ENCODE measurements at places on chromosomes 7 and 10.

DNA sequence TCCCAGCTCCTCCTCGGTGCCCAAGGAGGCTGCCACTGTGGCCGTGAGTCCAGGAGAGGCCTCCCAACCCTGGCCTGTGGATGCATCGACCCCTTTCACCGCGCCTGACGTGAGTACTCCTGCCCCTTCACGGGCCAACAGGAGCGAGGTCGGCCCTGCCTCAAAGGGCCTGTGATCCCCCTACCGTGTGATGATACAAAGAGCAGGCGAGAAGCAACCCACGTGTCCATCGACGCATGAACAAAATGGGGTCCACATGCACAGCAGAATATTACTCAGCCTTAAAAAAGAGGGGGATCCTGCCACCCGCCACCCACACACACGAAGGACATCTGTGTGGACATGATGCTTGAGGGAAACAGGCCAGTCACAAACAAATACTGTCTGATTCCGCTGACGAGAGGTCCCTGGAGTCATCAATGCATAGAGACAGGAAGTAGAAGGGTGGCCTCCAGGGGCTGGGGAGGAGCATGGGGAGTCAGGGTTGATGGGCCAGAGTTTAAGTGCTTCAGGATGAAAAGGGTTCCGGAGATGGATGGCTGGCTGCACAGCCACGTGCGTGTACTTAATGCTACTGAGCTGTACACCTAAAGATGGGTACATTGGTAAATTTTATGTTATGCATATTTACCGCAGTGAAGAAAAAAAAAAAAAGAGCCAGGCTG is 151.9 kb downstream of the PRKAG2 start:
- no peak for DNase-seq

DNA sequence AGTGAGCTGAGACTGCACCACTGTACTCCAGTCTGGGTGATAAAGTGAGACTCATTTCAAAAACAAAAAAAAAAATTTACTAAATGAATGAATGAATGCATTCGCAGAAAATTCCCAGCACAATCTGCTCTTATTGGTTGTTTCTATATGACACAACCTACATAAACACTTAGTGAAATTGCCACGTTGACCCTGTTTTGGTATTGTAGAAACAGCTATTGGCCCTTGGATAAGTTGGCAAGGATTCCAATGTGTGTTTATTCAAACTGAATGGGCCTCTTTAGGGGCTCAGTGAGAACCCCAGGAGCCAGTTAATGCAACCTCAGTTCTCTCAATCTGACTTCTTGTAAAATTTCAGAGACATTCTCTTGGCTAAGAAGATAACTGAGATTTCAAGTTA is 66.0 kb downstream of the HHEX start:
- no peak for DNase-seq

GRCh38 chr10:89580243-89580642 is 44.8 kb upstream of the SLC16A12 start:
- no peak for DNase-seq

DNA sequence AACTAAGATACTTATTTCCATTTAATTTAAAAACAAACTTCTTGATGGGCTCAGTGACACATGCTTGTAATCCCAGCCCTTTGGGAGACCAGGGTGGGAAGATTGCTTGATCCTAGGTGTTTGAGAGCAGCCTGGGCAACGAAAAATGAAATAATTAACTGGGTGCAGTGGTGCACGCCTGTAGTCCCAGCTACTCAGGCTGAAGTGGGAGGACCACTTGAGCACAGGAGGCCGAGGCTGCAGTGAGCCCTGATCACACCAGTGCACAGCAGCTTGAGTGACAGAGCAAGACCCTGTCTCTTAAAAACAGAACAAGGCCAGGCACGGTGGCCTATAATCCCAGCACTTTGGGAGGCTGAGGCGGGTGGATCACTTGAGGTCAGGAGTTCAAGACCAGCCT is 37.4 kb downstream of the AVL9 start:
- DNase-seq: no peak

DNA sequence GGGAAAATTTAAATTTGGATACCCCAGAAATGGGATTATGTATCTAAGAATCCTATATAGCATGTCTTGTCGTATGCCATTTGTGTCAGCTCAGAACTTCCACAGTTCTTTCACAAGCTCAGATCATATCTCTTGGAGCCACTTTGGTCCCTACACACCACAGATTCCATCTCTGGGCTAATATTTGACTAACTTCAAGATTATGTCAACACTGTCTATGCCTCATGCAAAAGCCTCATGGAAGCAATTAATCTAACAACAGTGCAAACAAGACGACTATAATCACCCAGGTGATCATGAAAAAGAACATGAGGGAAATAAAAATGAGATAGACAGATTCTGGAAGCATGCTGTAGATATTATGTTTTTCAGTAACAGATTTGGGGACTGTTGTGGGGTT is 189.1 kb downstream of the LRRTM3 start:
- DNase-seq: peak; percentile 12

GRCh38 chr10:129756912-129757901 is 206.9 kb downstream of the EBF3 start:
- DNase-seq: peak; percentile 24
